Fibroblast of skin of right biceps (primary cell): ENCODE measurements at places on chromosomes 11 and 22.

DNA sequence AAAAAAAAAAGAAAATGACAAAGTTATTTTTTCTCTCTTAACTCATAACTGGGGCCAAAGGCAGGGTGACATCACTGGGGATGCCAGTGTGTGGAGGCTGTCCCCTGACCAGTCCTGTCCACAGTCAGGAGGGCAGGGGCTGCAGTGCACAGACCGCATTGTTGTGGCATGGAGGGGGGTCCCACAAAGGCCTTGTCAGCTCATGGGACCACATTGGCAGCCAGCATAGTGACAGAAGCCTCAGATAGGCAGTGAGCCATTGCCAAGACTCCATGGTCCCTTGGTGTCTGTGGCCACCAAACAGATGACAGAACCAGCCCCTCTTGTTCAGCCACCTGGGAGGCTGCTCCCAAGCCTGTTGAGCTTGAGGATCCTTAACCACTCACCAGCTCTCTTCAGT is 4.1 kb downstream of the TMEM80 start:
- no peak for DNase-seq

GRCh38 chr22:50474710-50475651 is at the start of gene SBF1:
Gene SBF1 (minus strand): TSS chr22:50475035. CDS start chr22:50474840, 195 bp downstream.
- DNase-seq: peak; percentile 87

- DNase-seq: peak; percentile 51
Measured at GRCh38 chr11:34223021-34223813, 117.8 kb downstream of the NAT10 start.

DNA sequence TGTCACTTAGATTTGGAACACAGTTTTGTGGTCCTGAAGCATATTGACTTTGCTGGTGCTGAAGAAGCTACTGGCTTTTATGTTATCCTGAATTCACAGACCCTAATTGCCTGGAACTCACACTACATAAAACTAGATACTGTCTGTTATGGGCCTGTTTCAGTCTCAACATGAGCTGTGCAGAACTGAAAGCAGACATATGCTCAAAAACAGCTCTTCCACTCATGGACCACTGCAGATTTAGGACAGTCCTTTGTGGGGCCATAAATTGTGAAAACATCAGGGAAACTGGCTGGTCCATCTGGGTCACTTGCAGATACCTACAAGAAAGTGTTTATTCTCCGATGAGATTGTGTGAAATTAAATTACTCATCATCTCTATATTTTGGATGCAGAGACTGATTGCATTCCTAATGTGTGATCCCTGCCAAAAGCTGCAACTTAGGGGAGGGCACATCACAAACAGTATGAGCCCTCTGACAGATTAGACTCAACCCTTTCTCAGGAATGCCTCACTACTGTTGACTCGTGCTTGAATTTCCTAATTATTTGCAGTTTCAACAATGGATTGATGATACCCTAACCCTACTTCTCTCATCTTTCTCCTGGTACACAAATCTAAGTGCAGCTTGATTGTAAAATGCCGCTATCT is 10.2 kb upstream of the CLNS1A start:
- peak; percentile 37 for DNase-seq

DNA sequence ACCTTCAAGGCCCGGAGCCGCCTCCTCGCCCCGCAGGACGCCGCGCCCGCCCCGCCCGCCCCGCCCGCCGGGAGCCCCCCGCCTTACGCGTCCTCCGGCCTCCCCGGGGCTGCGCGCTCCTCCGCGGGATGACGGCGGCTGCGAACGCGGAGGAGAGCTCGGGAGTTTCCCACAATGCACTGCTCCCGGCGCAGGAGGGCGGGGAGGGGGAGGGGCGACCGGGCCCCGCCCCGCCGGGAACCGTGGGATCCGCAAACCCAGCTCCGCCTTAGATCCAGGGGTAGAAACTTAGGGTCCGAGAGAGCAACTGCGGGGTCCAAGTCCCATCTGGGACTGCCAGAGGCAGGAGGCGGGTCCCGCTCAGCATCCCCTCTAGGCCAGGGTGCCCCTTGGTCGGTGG is at the start of gene CEND1:
Gene CEND1, minus strand, starts transcription at position 148 of the 400 bp plus-strand sequence. CDS start 1,514 bp downstream, outside the sequence.
- DNase-seq: peak; percentile 48

DNA sequence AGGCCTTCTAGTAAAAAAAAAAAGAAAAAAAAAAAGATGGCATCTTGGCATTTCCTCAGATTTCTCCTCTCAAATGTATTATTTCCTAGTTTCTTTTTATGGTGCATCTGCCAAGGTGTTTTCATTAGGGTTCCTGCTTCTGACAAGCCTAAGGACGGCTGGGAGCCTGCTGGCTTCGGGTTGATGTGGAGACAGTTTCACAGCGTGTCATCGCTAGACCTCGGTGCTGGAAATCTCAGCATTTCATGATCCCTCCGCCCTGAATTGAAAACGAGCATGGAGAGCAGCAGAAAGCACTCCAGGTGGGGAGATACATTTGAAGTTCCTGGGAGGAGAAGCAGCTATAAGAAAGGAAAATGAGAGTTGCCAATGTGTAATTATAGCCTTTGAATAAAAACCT is 283.9 kb upstream of the CNTN5 start:
- DNase-seq: no peak
